ENCODE measurements at places on chromosomes 16 and 17.
A peak's percentile ranks its signal among the peaks of the same experiment; 100 is the strongest.

GRCh38 chr17:38460716-38461630 lies 32.7 kb downstream of the ARHGAP23 start:
- no peak for DNase-seq

- DNase-seq: no peak
Measured at GRCh38 chr16:82432261-82432660, 194.5 kb upstream of the CDH13 start.

DNA sequence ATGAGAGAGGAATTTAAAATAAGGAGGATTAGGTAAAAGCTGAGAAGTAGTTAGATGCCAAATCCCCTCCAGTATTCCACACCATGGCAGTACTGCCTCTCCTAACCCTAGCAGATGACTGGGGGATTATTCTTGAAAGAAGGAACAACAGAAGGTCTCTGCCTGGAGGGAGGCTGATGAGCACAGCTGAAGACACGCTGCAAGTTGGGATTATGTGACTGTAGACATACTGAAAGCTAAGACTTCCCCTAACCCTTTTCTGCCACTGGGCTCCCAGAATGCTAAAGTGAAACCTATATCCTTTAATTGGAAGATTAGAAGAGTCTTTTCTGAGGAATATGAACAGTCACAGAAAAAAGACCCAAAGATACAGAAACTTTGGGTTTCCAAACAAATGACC lies 27.7 kb upstream of the SLC46A1 start:
- no peak for DNase-seq

DNA sequence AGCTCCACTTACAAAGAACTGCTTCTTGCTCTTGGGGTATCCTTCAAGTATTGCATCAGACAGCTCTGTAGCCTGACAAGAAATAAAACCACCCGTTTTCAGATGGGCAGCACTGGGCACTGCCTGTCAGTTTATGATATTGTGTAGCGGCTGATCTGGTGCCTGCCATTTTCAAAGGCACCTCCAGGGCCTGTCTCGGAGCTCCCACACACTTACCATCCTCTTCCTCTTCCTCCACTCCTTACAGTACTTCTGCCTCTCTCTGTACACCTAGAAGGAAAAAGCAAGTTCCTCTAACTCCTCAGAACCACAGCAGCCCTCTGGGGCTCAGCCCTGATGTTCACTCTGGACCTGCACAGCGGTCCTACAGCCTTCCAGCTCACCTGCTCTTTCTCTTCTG lies 4.4 kb downstream of the PSMC3IP start:
- no peak for DNase-seq

DNA sequence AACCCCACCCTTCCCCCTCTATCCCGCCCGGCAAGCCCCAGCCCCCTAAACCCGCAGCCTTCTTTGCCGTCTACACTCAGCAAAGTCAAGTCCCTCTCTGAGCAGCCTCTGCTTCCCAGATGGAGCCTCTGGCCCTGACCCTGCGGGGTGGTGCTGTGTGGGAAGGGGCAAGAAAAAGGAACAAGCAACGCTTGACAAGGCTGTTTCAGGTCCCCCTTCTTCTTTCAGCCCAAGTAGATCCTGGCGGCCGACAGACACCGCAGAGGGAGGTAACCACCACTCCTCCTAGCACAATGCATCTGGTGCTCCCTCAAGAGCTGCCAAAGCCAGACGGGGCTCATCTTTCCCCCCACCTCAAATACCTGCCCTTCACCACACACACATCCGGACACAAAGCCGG lies 178.3 kb downstream of the ENGASE start:
- no peak for DNase-seq

DNA sequence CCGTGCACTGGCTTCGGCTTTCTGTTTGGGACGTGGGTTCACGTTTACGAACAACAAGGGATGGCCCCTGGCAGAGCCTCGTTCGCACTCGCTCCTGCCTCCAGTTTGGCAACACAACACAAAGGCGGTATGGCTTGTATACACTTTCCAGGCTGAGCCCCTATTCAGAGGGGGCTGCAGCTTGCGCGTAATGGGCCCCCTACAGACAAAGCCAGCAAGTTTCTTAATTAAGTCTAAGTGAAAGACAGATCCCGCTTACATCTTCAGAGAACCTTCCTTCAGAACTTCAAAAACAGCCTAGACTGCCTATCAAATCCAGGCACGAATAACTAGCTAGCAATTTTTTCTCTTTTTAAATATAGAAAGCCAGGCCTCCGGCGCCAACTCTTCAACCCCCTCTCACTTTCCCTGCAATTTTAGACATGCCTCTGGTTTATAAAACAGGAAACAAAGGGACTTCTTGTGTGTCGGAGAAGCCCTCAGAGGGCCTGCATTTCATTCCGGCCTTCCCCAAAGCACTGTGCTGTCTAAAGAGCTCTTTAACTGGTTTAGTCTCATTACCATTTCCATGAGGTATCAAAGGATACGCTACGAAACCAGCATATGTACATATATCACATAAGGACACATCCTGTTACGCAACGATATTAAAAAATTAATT lies 244.9 kb downstream of the STX8 start:
- no peak for DNase-seq

- no peak for DNase-seq
Measured at GRCh38 chr16:20084624-20085226, 11.0 kb upstream of the GPR139 start.

DNA sequence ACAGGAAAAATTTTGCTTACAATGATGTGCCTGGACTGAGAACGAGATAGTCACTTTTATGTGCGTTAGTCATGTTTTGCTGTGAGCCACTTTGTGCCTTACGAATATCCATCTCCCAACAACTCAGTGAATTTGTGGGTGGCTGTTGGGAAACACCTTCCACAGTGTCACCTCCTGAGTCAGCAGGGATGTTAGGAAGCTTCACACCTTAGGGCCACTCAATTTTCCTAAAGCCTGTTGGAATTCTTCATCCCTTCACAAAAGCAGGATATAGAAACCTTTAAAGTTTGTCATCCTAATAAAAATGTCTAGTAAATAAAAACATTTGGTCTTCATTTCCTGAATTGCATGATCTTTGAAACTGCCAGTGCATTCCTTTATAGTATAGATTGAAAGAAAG lies 4.3 kb upstream of the KRTAP3-1 start:
- DNase-seq: no peak

GRCh38 chr16:48617711-48618148 lies 7.8 kb upstream of the N4BP1 start:
- no peak for DNase-seq

GRCh38 chr17:74865504-74866197 lies 6.0 kb upstream of the GRIN2C start:
- no peak for DNase-seq

GRCh38 chr16:66714654-66715307 lies 18.2 kb upstream of the CMTM4 start:
- no peak for DNase-seq

DNA sequence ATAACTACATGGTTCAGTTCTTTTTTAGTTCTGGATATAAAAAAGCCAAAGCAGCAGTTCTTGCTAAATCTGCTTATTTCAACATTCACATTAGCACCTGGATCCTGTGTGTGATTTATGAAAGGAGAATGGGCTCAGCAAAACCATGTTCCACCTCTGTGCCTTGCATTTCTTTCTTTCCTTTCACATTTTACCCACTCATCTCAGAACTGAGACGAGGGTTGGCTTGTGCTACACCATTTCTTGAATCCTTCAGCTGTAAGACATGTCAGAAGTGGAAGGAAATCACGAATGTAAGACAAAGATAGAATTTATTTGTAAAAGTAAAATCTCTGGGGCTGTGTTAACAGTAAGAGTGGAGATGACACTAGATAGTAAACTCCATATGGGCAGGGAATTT lies 1.2 kb upstream of the UTP6 start:
- DNase-seq: no peak

DNA sequence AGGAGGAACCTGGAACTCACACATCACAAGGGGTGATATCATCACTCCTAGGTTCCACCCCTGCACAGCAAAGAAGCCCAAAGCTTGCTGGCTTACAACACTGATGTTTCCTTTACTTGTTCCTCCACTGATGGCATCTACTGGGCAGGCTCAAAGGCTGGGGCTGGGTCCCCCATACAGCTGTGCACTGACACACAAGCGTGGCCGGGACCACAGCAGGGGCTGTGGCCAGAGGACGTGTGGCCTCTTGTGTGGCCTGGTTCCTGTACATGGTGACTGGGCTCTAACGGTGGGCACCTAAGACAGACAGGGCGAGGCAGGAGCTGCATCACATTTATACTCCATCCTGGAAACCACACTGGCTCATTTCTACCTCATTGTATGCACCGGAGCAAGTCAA lies 264.4 kb upstream of the FOXF1 start:
- DNase-seq: no peak

GRCh38 chr17:49976828-49977202 lies 7.8 kb downstream of the DLX4 start:
- DNase-seq: no peak

DNA sequence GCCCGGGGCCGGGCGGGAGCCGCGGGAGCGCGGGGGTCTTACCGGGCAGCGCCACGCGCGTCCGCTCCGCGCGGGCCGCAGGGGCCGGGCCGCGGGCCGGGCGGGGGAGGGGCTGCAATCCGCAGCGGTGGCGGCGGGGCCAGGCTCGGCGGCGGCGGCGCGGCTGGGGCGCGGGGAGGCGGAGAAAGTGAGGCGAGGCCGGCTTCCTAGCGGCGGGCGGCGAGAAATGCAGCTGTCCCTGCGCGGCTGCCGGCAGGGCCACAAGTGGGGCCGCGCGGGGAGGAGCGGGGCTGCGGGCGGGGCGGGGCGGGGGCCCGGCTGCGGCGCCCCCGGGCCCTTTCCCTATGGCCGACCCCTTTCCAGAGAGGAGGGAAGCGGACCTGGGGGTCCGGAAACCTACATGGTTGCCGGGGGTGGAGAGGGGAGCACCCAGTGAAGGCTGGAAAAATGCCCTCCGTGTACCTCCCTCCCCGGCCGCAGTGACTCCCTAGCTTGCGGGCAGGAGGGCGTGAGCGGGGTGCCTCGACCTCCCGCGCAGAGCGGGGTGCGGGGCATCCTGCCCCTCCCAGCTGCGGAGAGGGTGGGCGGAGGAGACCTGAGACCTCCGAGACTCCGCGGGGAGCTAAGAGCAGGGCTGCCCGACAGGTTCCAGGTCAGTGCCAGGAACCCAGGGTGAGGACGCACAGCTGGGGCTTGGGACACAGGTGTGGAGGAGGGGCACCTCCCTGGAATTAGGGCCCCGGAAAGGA lies at the start of gene CUEDC1:
Gene CUEDC1 (minus strand): TSS at position 230 of the 749 bp plus-strand sequence. CDS start 69,848 bp downstream, outside the sequence.
- peak; percentile 29 for DNase-seq

DNA sequence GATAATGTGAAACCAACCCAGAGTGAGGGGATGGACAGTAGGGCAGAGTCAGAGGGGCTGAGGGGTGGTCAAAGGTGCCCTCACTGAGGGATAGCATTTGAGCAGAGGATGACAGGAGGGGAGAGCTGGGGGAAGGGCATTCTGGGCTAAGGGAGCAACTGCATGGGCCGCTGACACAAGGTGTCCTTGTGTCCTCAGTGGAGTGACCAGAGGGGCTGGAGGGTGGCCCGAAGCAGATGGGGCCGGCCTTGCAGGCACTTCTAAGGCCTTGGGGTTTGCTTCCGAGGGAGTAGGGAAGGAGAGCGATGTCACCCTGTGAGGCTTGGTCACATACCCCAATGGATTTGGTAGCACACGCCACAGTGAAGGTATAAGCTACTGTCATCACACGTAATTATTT lies 10.0 kb downstream of the NUBP1 start:
- no peak for DNase-seq

- no peak for DNase-seq
Measured at GRCh38 chr16:55502801-55503366, 6.0 kb upstream of the LPCAT2 start.

- no peak for DNase-seq
Measured at GRCh38 chr16:29992344-29992967, 3.0 kb downstream of the HIRIP3 start.

GRCh38 chr17:77144227-77144626 lies 3.5 kb downstream of the SEC14L1 start:
- no peak for DNase-seq

- no peak for DNase-seq
Measured at GRCh38 chr16:56349711-56350161, 75.6 kb downstream of the AMFR start.

- no peak for DNase-seq
Measured at GRCh38 chr16:85918436-85918835, 19.5 kb downstream of the IRF8 start.

DNA sequence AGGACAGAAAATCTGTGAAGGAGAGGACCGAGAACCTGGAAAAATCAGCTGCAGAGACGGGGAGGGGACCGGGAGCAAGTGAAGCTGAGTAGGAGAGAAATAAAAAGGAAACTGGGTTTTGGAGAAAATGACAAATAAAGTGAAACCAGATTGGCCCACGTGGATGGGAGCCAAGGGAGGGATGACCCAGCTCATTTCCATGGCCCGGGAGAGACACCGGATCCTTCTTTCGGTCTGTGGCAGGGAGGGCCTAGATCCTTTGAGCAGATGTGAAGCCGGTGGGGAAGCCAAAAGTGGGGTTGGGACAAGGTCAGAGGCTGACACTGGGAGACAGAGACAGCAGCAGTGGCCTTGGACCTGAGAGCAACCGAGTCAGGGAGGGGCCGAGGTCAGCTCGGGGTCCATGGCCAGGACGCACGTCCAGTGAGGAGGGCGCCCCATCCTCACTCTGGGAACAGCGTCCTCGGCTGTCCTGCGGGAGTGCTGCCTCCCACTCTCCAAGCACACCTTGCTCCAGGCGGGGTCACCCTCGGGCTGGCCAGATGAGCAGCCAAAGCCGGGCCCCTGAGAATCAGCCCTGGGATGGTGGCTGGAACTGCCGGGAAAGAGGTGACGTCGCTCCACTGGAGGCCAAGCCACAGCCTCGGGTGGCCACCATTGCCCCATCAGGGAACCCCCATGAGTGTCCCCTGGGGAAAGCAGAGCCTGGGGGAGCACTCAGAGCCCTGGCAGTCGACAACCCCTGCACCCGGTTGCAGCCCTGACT lies 50.8 kb upstream of the CDR2 start:
- DNase-seq: no peak

- DNase-seq: no peak
Measured at GRCh38 chr17:77897741-77898301, 60.7 kb upstream of the TNRC6C start.

DNA sequence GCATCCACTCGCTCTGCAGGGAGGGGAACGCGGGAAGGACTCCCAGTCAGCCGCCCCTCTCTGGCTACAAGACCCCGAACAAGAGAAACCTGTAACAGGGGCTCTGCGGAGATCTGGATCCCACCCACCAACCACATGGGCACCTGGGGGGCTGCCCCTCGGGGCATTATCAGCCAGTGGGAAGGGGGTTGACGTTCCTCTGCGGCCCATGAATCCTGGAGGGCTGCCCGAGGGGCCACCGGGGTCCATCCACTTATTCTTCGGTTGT lies 1.8 kb upstream of the PCGF2 start:
- DNase-seq: no peak

DNA sequence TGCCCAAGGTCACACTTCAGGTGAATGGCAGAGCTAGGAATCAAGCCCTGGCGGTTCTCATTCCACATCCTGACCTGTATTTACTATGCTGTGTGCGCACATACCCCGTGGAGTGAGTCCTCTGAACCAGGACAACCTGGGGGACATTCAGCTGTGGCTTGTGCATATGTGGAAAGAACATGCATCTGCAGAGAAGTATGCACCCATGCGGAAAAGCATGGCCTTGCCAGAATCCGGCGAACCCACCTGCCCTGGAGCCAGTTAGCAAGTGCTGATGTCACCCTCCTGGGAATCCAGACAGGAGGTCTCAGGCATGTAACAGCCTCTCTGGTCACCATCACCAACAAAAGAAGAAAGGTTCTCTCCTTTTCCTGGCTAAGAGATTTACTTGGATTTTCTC lies 1.9 kb downstream of the RASL10B start:
- DNase-seq: no peak
